Activated B cell treated with CpG ODN at 0.5 μM for 24 hours (primary cell): ENCODE measurements at places on chromosomes 5 and 9.

- DNase-seq, result no peak
Observed at GRCh38 chr5:98103807-98104206, 669.7 kb upstream of the RGMB start.

- no peak for DNase-seq
Observed at GRCh38 chr9:128905964-128906363, 14.8 kb upstream of the PHYHD1 start.

- DNase-seq, result no peak
Observed at GRCh38 chr9:37549527-37549926, 26.7 kb downstream of the FBXO10 start.

GRCh38 chr9:89065921-89066320, 74.7 kb downstream of the S1PR3 start:
- no peak for DNase-seq

DNA sequence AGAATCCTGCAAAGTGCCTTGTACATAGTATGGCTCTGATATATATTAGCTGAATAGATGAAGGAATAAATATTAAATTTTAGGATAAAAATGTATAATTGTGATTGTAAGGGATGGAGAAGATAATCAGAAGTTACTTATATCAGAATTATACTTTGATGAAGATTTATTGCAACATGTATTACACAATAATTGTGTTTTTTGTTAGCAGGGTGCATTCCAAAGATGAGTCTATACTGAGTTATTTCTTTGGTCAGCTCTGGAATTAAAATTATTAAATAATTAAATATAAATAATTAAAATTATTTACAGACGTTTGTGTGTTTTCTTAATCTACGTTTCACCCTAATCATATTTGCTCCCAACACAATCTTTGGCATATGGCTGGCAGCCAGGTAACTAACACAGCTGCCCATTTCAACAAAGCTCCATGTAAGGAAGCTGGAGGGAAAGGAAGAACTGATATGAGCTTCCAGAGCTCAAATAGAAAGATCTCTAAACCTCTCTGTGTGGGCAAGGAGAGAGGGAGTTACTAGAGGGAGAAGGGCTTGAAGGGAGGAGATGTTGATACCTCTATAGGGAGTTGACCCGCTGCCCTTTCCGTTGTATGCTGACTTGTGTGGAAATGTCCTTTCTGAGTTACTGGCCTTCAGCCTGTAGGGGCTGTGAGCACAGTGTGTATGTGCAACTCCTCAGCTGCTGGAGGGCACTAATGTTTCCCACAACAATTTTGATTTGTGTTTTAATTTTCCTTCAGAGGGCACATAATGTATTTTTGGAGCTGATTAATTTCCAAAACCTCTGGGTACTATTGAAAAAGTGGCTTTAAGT, 403.4 kb downstream of the MAN2A1 start:
- DNase-seq, result no peak

- DNase-seq, result no peak
Observed at GRCh38 chr9:128286440-128286839, 10.4 kb downstream of the SWI5 start.
